Right renal cortex interstitium (tissue), 3 donors: ENCODE measurements at places on chromosomes 3 and 15. TPM values are rescaled to one million over a fixed set of nuclear protein-coding genes. Genes with fewer than 3 reads are reported as not detected.

DNA sequence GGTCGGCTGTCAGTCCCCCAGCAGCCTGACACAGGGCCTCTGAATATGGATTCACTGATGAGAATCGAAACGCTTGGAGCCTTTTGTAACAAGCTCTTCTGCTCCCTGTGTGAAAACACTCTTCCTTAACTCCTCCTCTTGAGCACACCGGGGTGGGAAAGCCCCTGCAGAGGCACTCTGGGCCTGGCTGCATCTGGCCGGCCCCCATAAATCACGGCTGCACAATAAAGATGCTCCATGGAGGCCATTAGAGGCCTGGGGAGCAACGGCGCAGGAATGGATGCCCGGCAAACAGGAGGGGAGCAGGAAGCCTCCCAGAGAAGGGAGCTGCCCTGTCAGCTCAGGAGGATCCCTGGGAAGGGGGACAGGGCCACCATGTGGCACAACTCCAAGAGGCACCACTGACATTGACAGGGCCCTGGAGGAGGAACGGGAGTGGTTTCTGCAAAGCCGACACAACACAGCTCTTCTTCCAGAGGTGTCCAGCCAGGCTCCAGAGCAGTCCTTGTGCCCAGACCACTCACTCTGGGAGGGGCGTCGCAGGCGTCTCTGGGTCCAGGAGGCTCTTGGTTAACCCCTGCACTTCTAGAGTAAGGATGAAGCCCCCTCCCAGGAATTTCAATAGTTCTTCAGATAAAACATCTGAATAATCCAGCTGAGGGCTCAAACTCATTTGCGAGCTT lies 509.3 kb upstream of the PPP2R3A start:
- DNase-seq, result peak; percentile 40

- no peak for DNase-seq
Observed at GRCh38 chr3:197308591-197308990, 10.2 kb upstream of the DLG1 start.

DNA sequence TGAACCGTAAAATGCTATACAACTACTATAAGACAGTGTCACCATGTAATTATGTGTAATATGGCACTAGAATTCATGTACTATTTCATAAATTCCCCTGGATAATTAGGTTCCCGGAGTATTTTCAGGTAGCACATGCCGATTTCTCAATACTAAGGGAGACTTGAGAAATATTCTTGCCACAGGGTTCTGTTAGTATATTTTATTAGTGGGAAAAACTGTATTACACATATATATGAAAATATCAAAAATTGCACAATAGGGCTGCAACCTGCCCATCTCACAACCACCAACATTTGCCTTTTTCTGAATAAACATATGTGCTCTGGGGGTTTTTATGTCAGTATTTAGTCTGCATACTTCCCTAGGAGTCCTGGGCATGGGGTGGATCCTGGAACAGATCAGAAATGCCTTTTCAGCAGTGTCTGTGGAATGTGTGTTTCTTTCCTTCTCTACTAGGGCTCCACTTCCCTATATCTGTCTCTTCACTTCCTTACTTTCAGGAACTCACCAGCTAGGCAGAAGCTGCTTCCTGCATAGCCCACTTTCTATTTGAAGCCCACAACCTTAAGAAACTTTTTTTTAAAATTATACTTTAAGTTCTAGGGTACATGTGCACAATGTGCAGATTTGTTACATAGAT lies 87.5 kb downstream of the RPL39L start:
- DNase-seq, result no peak

DNA sequence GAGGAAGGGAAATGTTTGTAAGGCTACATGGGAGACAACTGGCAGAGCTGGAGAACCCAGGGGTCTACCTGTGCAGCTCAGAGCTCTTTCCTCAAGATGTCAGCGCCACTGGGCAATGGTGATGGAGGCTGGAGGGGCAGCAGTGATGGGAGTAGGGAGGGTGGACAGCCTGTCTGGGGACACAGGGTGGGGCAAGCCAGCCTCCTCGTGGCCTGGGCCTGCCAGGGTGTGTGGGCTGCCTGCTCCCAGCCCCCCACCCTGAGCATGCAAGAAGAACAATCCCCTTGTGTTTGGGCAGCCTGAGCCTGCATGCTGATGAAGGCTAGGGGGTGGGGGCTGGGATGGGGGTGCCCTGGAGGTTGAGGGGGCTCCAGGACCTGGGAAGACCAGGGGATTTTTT lies 1.2 kb downstream of the PCBP4 start:
- DNase-seq, result no peak

- DNase-seq, result no peak
Observed at GRCh38 chr3:171972871-171973348, 66.5 kb upstream of the FNDC3B start.

- no peak for DNase-seq
Observed at GRCh38 chr15:78016860-78017259, 60.7 kb downstream of the TBC1D2B start.

DNA sequence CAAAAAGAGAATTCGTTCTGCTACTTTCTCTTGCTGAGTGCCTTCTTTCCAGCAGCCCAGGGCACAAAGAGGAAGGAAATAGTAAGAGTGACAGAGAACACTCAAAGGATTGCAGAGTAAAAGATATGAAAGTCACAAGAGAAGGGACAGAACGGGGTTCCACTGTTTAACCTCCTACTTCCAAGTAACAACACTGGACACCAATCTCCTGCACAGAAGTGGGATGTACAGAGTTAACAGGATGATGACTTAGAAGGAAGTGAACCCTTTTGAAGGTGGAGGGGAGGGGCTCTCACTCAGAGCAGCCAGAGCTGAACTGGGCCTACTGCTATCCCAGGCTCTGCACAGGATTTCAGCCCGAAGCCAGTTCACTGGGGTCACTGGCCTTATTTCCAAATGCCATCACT lies 130.1 kb upstream of the PRICKLE2 start:
- DNase-seq, result no peak

DNA sequence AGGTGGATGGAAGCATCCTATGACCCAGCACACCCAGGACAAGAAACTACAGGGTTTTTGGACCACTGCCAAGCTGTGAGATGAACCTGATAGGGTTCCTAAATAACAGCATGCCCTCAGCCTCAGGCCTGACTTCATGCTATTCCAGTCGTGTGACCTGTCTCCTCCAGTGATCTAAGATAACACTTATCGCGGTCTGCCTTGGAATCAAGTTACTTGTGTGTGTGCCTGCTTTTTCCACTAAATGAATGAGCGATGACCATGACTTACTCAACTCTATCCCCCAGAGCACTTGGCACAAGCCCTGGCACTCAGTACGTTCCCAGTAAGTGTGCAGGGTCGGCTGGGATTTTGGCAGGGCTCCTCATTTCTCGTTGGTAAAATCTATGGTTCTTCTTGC lies 172.7 kb upstream of the TP63 start:
- DNase-seq, result no peak

DNA sequence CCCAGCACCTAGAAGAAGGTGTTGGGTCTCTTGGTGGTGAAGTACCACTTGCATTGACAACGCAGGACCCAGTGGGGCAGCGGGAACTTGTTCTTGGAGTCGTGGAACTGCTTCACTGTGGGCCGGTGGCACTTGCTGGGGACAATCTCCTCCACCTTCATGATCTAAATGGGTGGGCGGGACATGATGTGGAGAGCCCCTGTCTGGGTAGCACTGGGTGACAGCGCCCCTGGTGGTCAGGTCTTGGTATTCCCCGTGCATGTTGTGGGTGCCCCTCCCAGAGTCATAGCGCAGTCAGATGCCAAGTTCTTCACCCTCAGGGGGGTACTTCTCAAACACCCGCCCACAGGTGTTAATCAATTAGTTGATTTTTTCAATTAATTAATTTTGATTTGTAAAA lies 60.2 kb downstream of the AGBL1 start:
- DNase-seq, result no peak

- DNase-seq, result no peak
Observed at GRCh38 chr3:38297947-38298711, 16.0 kb downstream of the SLC22A14 start.

- DNase-seq, result no peak
Observed at GRCh38 chr3:82163907-82164520, 402.6 kb upstream of the GBE1 start.

DNA sequence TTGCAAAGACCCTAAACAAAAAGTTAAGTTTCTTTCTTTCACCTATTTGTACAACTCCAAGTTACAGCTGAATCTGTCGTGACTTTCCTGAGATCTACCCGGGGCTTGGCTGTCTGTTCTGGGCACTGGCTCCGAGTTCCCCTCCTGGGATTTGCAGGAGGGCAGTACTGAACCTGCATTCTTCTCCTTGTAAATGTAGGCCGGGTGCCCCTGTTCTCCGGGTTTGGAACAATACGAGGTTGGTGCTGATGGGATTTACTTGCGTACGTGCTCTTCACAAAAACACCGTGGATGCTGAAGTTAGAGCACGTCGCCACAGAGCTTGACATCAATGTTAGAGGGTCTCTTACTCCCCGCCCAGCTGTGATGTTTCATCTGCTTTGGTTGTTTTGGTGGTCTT lies 48.1 kb downstream of the KLHL25 start:
- DNase-seq, result no peak

DNA sequence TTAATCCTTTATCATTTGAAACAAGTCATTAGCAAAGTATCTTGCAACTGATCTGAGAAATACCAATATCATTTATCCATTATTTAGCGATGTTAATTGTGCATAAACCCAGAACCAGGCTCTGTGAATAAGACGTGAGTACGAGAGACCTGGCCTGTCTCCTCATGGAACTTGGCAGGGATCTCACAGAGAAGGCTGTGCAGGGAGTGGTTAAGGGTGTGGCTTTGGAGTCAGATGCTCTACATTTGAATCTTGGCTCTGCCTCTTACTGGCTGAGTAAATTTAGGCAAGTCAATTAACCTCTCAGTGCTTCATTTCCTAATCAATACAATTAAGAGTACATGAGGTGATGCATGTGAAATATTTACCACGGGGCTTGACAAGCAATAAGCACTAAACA lies 39.9 kb upstream of the TBL1XR1 start:
- DNase-seq, result no peak

GRCh38 chr3:102004561-102004960 lies 155.2 kb downstream of the NFKBIZ start:
- DNase-seq, result no peak

DNA sequence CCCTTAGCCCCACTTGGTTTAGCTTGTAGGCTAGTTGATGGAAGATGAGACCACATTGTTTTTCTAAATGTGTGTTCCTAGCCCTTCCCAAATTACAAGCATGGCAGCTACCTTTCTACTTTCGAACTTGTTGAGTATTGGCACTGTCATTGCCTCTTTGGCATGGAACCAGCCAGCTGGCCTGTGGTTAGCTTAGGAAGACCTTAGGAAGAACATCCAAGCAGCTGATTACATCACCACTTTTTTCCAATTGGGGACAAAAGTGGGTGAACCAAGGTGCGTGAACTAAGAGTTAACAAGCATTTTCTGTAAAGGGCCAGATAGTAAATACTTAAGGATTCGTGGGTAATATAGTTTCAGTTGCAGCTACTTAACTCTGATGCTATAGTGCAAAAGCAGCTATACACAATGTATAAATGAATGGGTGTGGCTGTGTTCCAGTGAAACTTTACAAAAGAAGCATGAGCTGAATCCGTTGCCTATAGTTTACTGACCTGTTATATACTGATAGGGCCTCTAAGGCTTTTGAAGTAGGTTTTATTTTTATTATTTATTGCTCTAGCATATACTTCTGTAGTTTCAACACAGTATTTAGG lies 8.5 kb downstream of the KLHL18 start:
- DNase-seq, result no peak

- DNase-seq, result no peak
Observed at GRCh38 chr15:38217788-38218609, 34.6 kb upstream of the SPRED1 start.

DNA sequence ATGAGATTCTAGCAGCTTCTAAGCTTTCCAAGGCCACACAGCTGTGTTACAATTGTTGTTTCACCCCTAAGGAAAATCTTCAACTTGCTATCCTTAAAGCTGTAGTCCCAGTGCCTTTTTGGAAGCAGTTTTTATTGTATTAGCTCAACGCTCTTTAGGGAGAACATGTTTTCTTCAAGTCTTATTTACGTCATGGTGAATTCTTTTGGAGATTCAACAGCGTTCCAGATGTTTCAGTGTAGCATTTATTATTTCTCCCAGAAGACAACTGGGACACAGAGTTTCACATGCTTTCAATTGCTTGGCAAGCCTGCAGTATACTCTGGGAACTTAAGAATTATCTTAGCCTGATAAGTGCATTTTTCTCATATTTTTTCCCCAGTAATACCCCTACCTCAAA lies 888.3 kb downstream of the PLOD2 start:
- peak; percentile 27 for DNase-seq

GRCh38 chr3:13380971-13381370 lies 39.2 kb downstream of the NUP210 start:
- no peak for DNase-seq

DNA sequence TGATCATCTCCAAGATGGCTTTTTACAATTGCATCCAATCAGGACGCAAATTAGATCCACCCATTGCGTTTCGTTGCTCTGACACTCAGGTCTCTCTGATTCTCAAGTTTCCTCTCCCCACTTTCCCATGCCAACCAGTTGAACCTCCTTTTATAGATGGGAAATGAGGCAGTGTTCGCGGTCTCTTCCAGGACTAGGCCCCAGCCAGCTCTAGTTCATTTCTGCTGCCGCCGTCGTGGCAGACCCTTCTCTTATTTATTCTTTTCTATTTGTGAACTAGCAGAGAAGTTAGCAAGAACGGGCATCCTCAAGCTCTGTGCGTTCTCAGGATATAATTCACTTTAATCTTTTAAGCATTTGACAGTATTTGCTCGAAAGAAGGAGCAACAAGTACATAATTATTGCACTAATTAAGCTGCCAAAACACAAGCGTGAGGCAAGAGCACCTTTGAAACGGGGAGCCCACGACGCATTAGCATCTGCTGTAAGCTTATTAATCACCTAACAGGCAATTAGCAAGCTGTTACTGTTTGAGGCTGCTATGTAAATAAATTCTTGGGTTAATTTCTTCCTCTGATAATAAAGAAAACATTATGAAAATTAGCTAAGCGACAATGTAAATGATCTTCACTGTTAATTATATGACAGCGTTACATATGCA lies 246.4 kb upstream of the TLE3 start:
- no peak for DNase-seq

Gene LINGO1
- polyA plus RNA-seq, result 14.0 TPM

Gene NANOGP8
- 0.21 TPM for polyA plus RNA-seq

Gene ABI3BP
- polyA plus RNA-seq, result 24.1 TPM

Gene CACNA2D2
- 16.1 TPM for polyA plus RNA-seq

Gene AMIGO3
- polyA plus RNA-seq, result 1.5 TPM

Gene SRGAP3
- 15.8 TPM for polyA plus RNA-seq

Gene LRRIQ4
- 0.08 TPM for polyA plus RNA-seq

Gene MORC1
- 0.61 TPM for polyA plus RNA-seq

Gene PRSS50
- 2.4 TPM for polyA plus RNA-seq

Gene SHC4
- 1.8 TPM for polyA plus RNA-seq

Gene PPP1R14D
- 0.42 TPM for polyA plus RNA-seq

Gene FAH
- 44.7 TPM for polyA plus RNA-seq
